ENCODE measurements at places on chromosomes 7 and 10.

DNA sequence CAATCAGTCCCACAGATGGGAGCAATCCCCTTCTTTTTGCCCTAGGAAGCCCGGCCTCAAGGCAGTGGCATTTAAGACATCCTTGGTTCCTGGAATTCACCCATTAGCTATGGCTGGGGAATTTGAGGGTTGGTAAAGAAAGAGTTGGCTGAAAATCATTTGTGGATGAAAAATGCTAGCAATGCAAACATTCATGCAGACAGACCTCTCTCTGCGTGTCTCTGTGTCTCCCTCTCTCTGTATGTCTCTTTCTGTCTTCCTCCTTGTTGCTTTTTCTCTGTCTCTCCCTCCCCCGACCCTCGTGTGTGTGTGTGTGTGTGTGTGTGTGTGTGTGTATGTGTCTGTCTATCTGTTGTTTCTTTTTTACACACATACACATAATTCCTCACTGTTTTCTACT is 19.4 kb downstream of the LDB3 start:
- no peak for DNase-seq

GRCh38 chr7:107319724-107320228 is 150.1 kb upstream of the GPR22 start:
- DNase-seq: no peak

- DNase-seq: no peak
Measured at GRCh38 chr7:51318001-51318400, 1.4 kb upstream of the COBL start.

DNA sequence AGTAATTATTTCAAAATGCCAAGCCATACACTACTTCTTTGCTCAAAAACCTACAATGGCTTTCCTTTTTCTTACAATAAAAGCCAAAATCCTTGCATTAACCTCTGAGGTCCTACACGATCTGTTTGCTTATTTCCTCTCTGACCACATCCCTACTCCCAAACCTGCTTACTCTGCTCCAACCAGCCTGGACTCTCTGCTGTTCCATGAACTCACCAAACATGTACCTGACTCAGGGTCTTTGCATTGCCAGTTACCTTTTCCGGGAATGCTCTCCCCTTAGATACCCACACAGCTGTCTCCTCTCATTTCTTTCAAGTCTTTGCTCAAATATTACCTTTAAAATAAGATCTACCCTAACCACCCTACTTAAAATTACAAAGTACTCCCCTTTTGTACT is 2.3 kb downstream of the ABCB4 start:
- no peak for DNase-seq

DNA sequence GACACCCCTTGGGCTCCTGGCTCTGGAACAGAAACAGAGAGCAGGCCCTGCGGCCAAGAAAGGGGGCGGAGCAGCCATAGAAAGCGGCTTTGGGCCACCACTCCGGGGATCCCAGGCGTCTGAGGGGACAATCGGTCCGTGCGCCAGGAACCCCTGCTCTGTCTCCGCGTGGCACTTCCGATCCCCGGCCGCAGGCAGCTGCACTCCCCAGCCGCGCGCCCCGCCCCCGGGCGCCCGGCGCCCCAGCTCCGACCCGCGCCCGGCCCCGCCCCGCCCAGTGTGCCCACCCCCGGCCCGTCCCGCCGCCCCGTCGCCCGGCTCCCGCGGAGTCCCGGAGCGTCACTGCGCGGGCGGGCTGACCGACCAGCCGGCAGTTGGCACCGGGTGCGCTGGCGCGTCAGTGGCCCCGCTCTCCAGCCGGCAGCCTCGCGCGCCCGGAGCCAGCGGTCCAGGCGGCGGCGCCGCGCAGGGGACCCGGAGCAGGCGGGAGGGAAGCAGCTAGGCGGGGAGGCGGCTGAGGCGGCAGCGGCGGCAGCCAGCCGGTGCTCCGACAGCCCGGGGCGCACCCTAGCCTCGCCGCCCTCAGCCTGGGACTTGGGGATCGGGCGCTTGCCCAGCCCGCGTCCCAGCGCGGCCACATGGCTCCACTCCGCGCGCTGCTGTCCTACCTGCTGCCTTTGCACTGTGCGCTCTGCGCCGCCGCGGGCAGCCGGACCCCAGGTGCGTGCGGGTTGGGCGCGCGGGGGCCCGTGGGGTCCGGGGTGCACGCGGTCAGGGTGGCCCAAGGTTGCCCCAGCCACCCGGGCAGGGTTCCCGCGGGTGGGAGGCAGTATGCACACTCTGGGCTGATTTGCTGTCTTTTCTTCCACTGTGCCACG is at the start of gene ADAMTS14:
Gene ADAMTS14 (plus strand): TSS at position 342 of the 878 bp plus-strand sequence. CDS start 297 bp downstream, at position 639.
- DNase-seq: no peak

Measured in SK-N-DZ (cell line).